ENCODE measurements at places on chromosomes 6 and 20.

DNA sequence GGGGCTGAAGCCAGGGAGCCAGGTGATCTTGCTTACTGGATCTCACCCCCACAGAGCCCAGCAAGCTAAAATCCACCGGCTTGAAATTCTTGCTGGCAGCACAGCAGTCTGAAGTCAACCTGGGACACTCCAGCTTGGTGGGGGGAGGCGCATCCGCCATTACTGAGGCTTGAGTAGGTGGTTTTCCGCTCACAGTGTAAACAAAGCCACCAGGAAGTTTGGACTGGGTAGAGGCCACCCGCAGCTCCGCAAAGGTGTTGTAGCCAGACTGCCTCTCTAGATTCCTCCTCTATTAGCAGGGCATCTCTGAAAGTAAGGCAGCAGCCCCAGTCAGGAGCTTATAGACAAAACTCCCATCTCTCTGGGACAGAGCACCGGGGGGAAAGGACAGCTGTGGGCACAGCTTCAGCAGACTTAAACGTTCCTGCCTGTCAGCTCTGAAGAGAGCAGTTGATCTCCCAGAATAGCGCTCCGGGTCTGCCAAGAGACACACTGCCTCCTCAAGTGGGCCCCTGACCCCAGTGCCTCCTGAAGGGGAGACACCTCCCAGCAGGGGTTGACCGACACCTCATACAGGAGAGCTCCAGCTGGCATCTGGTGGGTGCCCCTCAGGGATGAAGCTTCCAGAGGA, 206.3 kb upstream of the KHDRBS2 start:
- DNase-seq, result no peak

GRCh38 chr6:145845557-145845956, 31.0 kb upstream of the FBXO30 start:
- DNase-seq, result no peak

- DNase-seq, result no peak
These were observed 111.4 kb downstream of the FYN start for GRCh38 chr6:111761783-111762312.

GRCh38 chr6:137342607-137343190, 123.5 kb upstream of the IFNGR1 start:
- DNase-seq, result no peak

GRCh38 chr6:158040804-158041347, 59.2 kb downstream of the SYNJ2 start:
- no peak for DNase-seq
